ENCODE measurements at places on chromosomes 3 and 15. TPM values are rescaled to one million over a fixed set of nuclear protein-coding genes. Genes with fewer than 3 reads are reported as not detected.

GRCh38 chr15:86231864-86232721 lies 152.4 kb downstream of the AGBL1 start:
- no peaks in the 10 kb centered on the region for H3K4me1 ChIP-seq
- no peak overlapping the region for H3K27ac ChIP-seq
- H3K27me3 ChIP-seq: no peaks in the 10 kb centered on the region
- H3K4me3 ChIP-seq: peak overlapping the region; percentile 11

- no peaks in the 10 kb centered on the region for H3K27me3 ChIP-seq
- H3K4me3 ChIP-seq: no peak overlapping the region
- no peaks in the 10 kb centered on the region for H3K4me1 ChIP-seq
- DNase-seq: no peak
- no peaks in the 10 kb centered on the region for H3K36me3 ChIP-seq
Measured at GRCh38 chr15:70518201-70519003, 245.0 kb downstream of the UACA start.

DNA sequence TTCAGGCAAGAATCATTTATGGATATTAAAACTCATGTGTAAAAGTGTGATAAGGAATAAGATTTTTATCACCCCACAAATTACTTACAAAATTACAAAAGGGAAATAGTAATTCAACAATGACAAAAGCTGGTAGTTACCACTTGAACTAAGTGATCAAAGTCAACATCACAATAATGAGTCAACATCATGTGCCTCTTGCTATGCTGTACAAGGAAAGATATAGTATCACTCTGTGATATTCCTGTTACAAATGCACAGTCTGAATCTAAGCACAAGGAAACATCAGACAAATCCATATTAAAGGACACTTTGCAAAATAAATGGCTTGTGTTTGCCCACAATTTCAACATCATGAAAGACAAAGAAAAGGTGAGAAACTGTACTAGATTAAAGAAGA lies 90.5 kb upstream of the PLCL2 start:
- no peaks in the 10 kb centered on the region for H3K27me3 ChIP-seq
- DNase-seq: no peak
- H3K27ac ChIP-seq: no peak overlapping the region
- no peak overlapping the region for H3K4me3 ChIP-seq
- H3K4me1 ChIP-seq: no peaks in the 10 kb centered on the region

GRCh38 chr15:77495838-77496596 lies 75.3 kb downstream of the HMG20A start:
- H3K4me1 ChIP-seq: peaks cover 39% of the 10 kb centered on the region
- H3K4me3 ChIP-seq: no peak overlapping the region
- H3K27ac ChIP-seq: peak overlapping the region; percentile 87
- H3K36me3 ChIP-seq: no peaks in the 10 kb centered on the region
- no peak for DNase-seq
- H3K27me3 ChIP-seq: no peaks in the 10 kb centered on the region

- no peaks in the 10 kb centered on the region for H3K36me3 ChIP-seq
- H3K4me3 ChIP-seq: no peak overlapping the region
- no peak overlapping the region for H3K27ac ChIP-seq
Measured at GRCh38 chr15:77659350-77660321, 26.9 kb upstream of the LINGO1 start.

DNA sequence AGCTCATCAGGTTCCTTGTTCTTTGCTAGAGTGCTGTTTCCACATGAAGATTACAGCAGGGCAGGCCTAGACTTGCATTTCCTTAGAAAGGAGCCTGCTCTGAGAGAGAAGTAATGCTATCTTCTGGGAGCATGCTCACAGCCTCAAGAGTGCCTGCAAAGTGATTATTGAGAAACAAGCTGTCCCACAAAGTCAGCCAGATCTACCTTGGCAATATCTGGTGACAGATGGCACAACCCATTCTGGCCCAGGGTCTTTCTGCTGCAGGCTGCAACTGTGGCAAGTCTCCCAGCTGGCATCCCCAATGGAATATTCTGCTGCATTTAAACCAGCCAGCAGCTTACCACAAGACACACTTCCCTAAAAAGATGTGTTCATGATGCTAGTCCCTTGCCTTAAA lies 29.3 kb downstream of the MTMR10 start:
- H3K36me3 ChIP-seq: peaks cover 75% of the 10 kb centered on the region
- DNase-seq: no peak
- no peak overlapping the region for H3K4me3 ChIP-seq
- H3K27ac ChIP-seq: no peak overlapping the region
- no peaks in the 10 kb centered on the region for H3K4me1 ChIP-seq

DNA sequence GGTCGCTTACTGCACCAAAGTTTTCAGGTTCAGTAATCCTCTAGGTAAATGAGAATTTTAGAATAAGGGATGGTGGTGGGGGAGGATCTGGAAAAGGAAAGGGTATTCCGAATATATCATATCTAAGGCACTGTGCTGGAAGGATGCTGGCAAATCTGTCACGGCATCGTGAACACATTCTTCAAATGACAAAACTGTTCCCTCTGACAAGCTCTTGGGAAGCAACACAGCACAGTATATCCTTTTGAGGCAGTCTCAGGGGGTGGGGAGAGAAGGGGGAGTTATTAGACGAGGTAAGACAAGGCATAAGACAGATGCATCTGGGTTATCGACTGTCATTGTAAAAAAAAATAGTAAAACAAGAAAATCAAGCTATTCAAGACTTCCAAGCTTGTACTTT lies 289.6 kb upstream of the LRRN1 start:
- DNase-seq: no peak
- H3K4me3 ChIP-seq: no peak overlapping the region
- H3K27ac ChIP-seq: no peak overlapping the region
- no peaks in the 10 kb centered on the region for H3K4me1 ChIP-seq

GRCh38 chr3:154327871-154328270 lies 3.6 kb upstream of the DHX36 start:
- no peaks in the 10 kb centered on the region for H3K36me3 ChIP-seq
- no peak overlapping the region for H3K4me3 ChIP-seq
- no peaks in the 10 kb centered on the region for H3K27me3 ChIP-seq
- peaks cover 18% of the 10 kb centered on the region for H3K4me1 ChIP-seq
- no peak overlapping the region for H3K27ac ChIP-seq

DNA sequence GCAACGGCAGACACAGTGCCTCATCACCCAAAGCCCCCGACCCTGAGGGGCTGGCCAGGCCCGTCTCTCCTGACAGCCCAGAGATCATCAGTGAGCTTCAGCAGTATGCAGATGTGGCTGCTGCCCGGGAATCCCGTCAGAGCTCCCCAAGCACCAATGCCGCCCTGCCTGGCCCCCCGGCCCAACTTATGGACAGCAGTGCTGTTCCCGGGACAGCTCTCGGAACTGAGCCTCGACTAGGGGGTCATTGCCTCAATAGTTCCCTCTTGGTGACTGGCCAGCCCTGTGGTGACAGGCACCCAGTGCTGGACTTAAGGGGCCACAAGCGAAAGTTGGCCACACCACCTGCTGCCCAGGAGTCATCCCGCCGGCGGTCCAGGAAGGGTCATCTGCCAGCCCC lies 8.6 kb upstream of the TEX264 start:
- DNase-seq: no peak
- no peaks in the 10 kb centered on the region for H3K4me1 ChIP-seq
- H3K27me3 ChIP-seq: no peaks in the 10 kb centered on the region
- no peak overlapping the region for H3K4me3 ChIP-seq
- no peak overlapping the region for H3K27ac ChIP-seq

GRCh38 chr15:63075015-63075983 lies 32.8 kb downstream of the TPM1 start:
- no peak for DNase-seq
- H3K4me3 ChIP-seq: no peak overlapping the region
- no peaks in the 10 kb centered on the region for H3K4me1 ChIP-seq
- H3K27me3 ChIP-seq: no peaks in the 10 kb centered on the region

DNA sequence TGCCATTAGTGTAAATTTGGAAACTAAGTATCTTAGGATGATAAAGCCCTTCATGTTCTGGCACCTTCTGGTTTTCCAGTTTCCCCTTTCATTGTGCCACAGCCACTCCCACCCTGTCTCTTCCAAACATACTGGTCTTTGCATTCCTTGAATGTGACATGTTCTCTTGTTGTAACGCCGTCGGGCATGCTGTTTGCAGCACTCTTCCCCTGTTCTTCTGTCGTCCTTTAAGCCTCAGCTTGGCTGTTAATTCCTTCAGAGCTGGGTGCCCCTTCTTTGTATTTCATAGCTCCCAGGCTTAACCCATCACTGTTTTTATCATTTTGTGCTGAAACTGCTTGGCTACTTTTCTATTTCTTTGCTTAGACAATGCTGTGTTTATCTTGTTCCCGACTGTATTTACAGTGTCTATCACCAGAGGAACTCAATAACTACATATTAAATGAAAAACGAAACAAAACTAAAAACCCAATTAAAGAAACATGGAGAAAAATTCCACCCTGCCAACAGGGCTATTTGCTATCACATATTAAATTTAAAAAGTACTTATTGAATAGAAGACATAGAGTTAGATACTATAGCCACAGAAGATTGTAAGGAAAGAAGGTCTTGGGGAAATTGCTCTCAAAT lies 95.4 kb upstream of the KCNAB1 start:
- no peak for DNase-seq
- H3K4me3 ChIP-seq: no peak overlapping the region
- no peaks in the 10 kb centered on the region for H3K36me3 ChIP-seq
- no peaks in the 10 kb centered on the region for H3K27me3 ChIP-seq

- no peaks in the 10 kb centered on the region for H3K27me3 ChIP-seq
- no peak for DNase-seq
- no peak overlapping the region for H3K4me3 ChIP-seq
- no peak overlapping the region for H3K27ac ChIP-seq
- H3K4me1 ChIP-seq: no peaks in the 10 kb centered on the region
- no peaks in the 10 kb centered on the region for H3K36me3 ChIP-seq
Measured at GRCh38 chr3:67863869-67864268, 209.5 kb upstream of the SUCLG2 start.

- no peaks in the 10 kb centered on the region for H3K4me1 ChIP-seq
- H3K36me3 ChIP-seq: no peaks in the 10 kb centered on the region
- no peak overlapping the region for H3K27ac ChIP-seq
- DNase-seq: no peak
- no peak overlapping the region for H3K4me3 ChIP-seq
Measured at GRCh38 chr15:96484830-96485229, 154.3 kb downstream of the NR2F2 start.

DNA sequence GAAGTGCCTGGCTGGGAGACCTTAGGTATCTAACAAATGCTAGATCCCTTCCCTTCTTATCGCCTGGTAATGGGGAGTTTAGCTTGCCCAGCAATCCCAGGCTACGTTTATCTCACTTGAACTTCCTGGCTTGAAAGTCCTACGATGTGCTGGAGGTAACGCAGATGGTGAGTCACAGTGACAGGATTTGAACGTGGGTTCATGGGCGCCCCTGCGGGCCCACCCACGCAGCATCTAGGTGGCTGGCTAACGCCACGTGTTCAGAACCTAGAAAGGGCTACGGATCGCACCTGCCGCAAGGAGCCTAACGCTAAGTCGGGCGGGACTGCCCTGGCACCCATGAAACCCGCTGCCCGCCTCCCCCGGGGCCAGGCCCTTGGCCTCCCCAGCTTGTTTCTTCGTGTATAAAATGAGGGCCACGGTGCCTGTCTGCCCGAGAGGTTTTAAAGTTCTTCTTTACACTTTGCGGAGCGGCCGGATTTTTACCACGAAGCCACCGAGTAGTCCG lies 600 bp upstream of the USP3 start:
- no peaks in the 10 kb centered on the region for H3K36me3 ChIP-seq
- peak overlapping the region; percentile 70 for H3K4me3 ChIP-seq
- peaks cover 58% of the 10 kb centered on the region for H3K4me1 ChIP-seq
- peak overlapping the region; percentile 98 for H3K27ac ChIP-seq
- no peak for DNase-seq

- no peaks in the 10 kb centered on the region for H3K36me3 ChIP-seq
- peak; percentile 60 for DNase-seq
- peak overlapping the region; percentile 20 for H3K4me3 ChIP-seq
- no peaks in the 10 kb centered on the region for H3K27me3 ChIP-seq
- no peaks in the 10 kb centered on the region for H3K4me1 ChIP-seq
- H3K27ac ChIP-seq: no peak overlapping the region
Measured at GRCh38 chr3:23712656-23713559, 92.8 kb upstream of the UBE2E1 start.

- H3K4me3 ChIP-seq: no peak overlapping the region
- H3K36me3 ChIP-seq: no peaks in the 10 kb centered on the region
- H3K27ac ChIP-seq: no peak overlapping the region
Measured at GRCh38 chr3:190773948-190774347, 88.5 kb downstream of the GMNC start.

DNA sequence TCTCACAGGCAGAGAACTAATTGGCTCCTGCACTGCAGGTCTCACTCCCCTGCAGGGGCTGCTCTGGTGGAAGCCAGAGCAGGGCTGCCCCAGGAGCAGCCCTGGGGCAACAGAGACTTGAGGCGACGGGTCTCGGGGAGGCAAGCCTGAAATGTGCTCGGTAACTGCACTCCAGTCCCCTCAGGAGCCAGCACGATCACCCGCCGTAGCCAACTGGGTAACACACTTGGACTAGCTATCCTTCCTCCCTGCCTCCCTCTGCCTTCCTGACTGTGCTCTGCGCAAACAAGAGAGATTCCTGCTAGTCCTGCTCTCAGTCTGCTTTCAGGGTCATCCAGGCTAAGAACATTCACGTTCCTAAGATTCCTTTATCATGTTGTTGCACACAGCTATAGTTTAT lies 140.7 kb upstream of the NSMCE3 start:
- H3K4me1 ChIP-seq: no peaks in the 10 kb centered on the region
- no peak overlapping the region for H3K4me3 ChIP-seq
- no peaks in the 10 kb centered on the region for H3K36me3 ChIP-seq

GRCh38 chr3:24287755-24288450 lies 206.7 kb downstream of the THRB start:
- H3K4me1 ChIP-seq: peaks cover 14% of the 10 kb centered on the region
- H3K4me3 ChIP-seq: no peak overlapping the region
- H3K36me3 ChIP-seq: no peaks in the 10 kb centered on the region
- peak; percentile 21 for DNase-seq
- peak overlapping the region; percentile 45 for H3K27ac ChIP-seq

DNA sequence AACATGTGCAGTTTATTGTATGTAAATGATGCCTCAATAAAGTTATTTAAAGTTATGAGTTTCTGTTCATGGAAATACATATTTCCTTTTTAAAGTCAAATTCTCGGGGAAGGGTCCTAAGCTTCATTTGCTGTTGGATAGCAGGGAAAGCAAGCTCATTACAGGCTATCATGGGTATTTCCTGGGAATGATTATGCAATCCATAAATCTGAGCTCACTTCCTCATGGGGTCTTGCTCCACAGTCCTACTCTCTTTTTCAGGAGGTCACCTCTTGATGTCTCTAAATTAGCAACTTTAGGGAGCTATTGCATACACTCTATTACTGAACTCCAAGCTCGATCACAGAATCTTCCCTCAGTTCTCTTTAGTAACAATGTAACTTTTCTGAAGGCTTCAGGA lies 69.9 kb upstream of the TP63 start:
- no peak overlapping the region for H3K4me3 ChIP-seq
- no peaks in the 10 kb centered on the region for H3K4me1 ChIP-seq
- H3K36me3 ChIP-seq: no peaks in the 10 kb centered on the region
- no peak for DNase-seq
- H3K27me3 ChIP-seq: no peaks in the 10 kb centered on the region
- no peak overlapping the region for H3K27ac ChIP-seq

GRCh38 chr3:187066228-187066995 lies 72.9 kb downstream of the RPL39L start:
- no peak for DNase-seq
- no peaks in the 10 kb centered on the region for H3K36me3 ChIP-seq

GRCh38 chr3:112676659-112677234 lies 35.8 kb upstream of the CCDC80 start:
- H3K27ac ChIP-seq: no peak overlapping the region
- no peaks in the 10 kb centered on the region for H3K4me1 ChIP-seq
- DNase-seq: peak; percentile 45
- H3K36me3 ChIP-seq: no peaks in the 10 kb centered on the region

The ITPKA gene
- not detected for total RNA-seq

The SLC6A6 gene
- total RNA-seq: 12.4 TPM

The ACTL6A gene
- 25.7 TPM for total RNA-seq

The FGD5 gene
- 41.8 TPM for total RNA-seq

The HTD2 gene
- total RNA-seq: 15.1 TPM

The SEMA3F gene
- total RNA-seq: 58.5 TPM

The ATP13A4 gene
- total RNA-seq: 0.21 TPM

The TICRR gene
- not detected for total RNA-seq

The NPAP1 gene
- total RNA-seq: not detected

All from tibial nerve (tissue), 4 donors.